Activated CD4-positive, alpha-beta T cell treated with anti-CD3 and anti-CD28 coated beads, Interleukin-2, amount 10 ng/mL, durations not matched to agents 7 days and 5 days (primary cell): ENCODE measurements at places on chromosomes 1 and 21.

- no peaks in the 10 kb centered on the region for H3K36me3 ChIP-seq
- no peak overlapping the region for H3K27ac ChIP-seq
- DNase-seq = no peak
- H3K4me3 ChIP-seq = no peak overlapping the region
- H3K4me1 ChIP-seq = no peaks in the 10 kb centered on the region
Observed at GRCh38 chr1:217331698-217332097, 299.2 kb downstream of the GPATCH2 start.

DNA sequence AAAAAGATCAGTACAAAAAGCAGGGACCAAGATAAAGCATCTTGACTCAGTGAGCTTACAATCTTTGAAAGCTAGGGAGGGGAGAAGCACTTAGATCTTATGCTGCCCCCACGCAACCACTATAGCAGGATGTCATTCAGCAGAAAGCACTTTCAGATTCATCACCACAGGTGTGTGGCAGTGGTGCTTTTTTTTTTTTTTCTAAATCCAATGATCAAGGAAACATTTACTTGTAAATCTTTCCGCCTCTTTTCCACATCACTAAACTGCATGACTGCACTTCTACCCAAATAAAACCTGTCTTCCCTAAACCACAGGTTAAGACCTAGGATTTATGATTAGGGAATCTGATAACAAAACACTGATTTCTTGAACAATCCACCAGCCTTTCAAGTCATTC lies 154.8 kb downstream of the SLC45A1 start:
- peak; percentile 70 for DNase-seq
- H3K36me3 ChIP-seq = peaks cover 3% of the 10 kb centered on the region
- peak overlapping the region; percentile 51 for H3K27ac ChIP-seq
- no peaks in the 10 kb centered on the region for H3K27me3 ChIP-seq

- DNase-seq = no peak
- H3K27me3 ChIP-seq = no peaks in the 10 kb centered on the region
- no peak overlapping the region for H3K27ac ChIP-seq
- H3K4me1 ChIP-seq = peaks cover 34% of the 10 kb centered on the region
- peaks cover 26% of the 10 kb centered on the region for H3K36me3 ChIP-seq
- no peak overlapping the region for H3K4me3 ChIP-seq
Observed at GRCh38 chr1:67688526-67689219, 3.7 kb downstream of the GADD45A start.

DNA sequence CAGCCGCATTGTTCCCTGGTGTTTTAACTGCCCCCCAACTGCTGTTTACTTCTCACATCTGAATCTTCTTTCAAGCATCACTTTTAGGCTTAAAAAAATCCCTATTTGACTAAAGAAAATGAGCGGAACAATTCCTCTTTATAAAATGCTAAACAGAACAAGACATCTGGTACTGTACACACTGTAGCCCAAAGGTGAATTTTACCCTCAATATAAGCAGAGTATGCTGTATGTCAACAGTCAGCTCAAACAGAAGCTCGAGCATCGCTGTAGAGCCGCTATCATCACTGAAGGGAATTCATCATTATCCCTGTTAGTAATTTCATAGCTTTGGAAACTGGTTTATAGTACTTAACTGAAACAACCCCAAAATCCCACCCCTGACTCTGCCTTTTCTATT lies 85.3 kb downstream of the LRRC8D start:
- no peak overlapping the region for H3K27ac ChIP-seq
- no peak for DNase-seq
- no peaks in the 10 kb centered on the region for H3K27me3 ChIP-seq
- peaks cover 43% of the 10 kb centered on the region for H3K4me1 ChIP-seq
- H3K4me3 ChIP-seq = no peak overlapping the region
- H3K36me3 ChIP-seq = peaks cover 29% of the 10 kb centered on the region

DNA sequence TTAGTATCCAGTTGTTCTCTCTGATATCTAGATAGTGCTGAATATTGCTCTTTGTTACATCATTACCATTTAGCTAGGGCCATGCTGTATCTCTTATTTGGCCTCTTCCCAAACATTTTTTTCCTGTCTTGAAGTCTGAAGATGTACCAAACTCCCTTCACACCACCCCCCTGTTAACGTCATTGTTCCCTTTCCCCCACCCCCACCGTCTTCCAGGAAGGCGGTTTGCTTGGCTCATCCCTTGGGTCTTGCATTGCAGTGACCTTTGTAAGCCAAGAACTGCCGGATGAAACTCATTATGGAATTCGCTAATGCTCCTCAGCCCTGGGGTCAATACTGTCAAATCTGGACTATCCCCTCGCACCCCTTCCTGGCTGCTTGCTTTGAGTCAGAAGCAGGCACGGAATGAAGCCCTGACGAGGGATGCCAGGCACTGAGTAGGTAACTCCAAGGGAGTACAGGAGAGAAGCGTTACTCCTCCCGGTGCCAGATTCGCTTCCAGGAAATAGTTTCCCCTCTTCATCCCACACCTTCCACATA lies 283.1 kb downstream of the TM2D1 start:
- H3K27me3 ChIP-seq = no peaks in the 10 kb centered on the region
- H3K36me3 ChIP-seq = no peaks in the 10 kb centered on the region
- DNase-seq = no peak
- H3K4me3 ChIP-seq = no peak overlapping the region
